ENCODE measurements at places on chromosomes 3 and 15.

- no peak for DNase-seq
Observed at GRCh38 chr3:162391301-162391700, 894.7 kb downstream of the OTOL1 start.

DNA sequence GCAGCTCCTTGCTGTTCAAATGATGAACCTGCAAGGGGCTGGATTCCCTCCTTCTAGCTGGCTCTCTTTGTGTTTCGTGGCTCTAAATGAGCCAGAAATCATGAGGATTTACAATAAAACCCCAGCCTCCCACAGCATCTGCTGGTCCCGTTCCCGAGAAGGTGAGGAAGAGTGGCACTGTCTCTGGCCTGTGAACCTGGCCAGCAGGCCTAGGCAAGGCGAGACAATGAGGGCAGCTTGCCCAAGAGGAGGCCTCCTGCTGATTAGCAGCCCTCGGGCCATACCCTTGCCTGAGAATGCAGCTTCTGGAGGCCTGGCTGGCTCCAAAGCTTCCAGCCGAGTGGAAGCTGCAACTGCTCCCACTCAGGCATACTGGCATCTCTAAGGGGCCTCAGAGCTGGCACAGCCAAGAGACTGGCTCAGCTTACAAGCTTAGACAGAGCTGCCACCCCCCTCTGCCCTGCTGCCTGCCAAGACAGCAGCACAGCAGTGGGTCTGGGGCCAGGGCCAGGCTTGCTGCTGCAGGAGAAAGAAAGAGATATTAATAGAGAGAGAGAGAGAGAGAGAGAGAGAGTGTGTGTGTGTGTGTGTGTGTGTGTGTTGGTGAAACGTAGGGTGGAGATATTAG is 76.5 kb downstream of the HMG20A start:
- peak; percentile 35 for DNase-seq

DNA sequence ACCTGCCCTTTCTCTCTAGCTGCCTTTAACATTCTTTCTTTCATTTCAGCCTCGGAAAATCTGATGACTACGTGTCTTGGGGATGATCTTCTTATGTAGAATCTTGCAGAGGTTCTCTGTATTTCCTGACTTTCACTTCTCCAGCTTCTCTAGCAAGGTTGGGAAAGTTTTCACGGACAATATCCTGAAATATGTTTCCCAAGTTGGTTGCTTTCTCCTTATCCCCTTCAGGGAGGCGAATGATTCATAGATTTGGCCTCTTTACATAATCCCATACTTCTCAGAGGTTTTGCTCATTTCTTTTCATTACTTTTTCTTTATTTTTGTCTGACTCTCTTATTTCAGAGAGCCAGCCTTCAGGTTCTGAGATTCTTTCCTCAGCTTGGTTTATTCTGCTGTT is 62.1 kb upstream of the CCDC54 start:
- DNase-seq: no peak

DNA sequence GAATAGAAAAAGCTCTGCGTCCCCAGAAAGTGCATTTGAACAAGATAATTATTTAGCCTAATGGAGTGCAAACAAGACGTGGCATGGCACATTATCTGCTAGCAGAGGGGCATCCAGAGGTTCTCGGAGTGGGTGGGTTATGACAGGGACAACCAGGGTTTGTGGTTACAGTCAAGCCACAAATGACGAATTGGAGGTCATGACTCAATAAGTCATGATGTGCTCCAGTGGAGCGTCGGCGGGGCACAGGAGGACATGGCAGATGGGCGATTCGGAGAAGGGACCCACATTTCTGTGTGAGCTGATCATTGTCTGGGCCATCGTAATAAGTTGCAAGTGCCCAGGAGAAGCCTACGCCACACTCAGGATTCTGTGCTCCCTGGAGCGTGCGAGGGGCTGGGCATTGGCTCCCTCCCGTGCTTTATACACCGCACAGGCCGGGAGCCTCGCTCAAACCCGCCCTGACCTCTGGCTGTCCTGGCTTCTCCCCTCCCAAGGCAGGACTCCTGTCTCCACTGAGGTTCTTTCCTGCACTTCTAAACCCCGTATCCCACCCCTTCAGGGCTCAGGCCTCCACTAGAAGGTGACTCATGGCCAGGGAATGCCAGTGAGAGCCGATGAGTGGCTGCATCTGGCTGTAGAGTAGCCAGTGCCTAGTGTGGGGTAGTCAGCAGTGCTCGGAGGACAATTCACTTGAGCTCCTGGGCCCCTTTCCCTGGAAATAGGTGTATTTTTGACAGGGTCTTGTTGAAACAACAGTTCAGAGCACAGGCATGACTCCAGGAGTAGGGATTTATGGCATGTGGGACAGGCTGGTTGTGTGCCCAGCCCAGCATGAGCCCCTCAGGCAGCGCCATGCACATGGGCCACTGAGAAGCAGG is 67.4 kb downstream of the GRIP2 start:
- DNase-seq: peak; percentile 83

DNA sequence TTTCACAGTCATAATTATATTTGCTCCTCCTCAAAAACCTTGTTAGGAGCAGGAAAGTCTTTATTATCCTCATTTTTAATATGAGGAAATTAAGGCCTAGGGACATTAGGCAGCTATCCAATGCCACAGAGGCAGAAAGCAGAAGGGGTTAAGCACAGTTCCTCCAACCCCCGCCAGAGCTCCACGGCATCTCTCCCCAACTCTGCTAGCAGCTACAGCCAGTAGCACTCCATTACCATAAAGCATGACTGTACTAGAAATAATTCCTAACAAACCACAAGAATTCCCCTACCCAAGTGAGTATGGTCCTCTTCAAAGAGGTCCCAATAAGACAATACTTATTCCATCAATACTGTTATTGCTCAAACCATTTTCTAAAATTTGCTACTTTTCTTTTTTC is 9.8 kb downstream of the HEG1 start:
- DNase-seq: peak; percentile 7

- no peak for DNase-seq
Observed at GRCh38 chr3:46539443-46540005, 26.6 kb downstream of the LRRC2 start.

DNA sequence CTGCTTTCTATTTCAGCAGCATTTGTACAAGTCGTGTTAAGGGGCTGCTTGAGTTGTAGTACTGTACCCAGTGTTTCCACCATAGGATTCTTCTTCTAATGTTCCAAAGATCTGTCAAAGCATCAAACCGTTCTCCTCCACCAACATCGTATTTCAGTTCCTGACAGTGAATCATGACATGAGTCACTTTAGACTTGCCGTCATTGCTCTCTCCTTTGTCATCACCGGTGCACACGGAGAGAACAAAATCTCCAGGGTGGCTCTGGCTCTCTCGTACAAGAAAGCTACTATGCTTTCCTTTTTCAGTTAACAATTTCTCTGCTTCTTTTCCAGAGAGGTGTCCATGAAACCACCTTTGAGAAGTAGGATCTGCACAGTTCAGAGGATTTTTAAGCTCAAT is 270.9 kb upstream of the CCDC54 start:
- DNase-seq: peak; percentile 4

DNA sequence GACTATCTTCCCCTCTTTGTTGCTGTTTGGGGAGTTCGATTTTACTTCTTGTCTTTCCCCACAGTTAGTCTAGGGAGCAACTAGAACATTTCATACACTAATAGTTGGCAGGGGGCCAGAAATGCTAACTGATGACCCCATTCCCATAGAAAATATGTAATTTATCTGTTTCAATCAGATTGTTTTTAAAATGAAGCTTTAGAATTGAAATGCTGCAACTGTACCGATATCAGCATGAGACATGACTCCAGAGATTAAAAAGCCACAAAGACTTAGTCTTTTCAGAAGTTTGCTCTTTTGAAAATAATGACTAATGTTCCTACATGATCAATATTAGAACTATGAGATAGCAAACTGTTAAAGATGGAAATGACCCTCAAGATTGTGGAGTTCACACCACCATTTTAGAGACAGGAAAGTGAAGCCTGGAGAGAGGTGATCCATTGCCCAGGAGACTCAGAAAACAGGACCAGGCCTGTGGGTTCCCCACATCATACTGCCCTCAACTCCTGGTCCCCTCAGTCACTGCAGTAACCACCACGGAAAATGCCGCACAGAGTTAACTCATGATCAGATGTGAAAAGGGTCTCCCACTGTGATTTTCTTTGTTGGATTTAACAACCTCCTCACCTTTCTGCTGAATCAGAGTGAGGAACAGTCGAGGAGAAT is 130.3 kb downstream of the CHDH start:
- no peak for DNase-seq

GRCh38 chr3:127697551-127698240 is 24.9 kb downstream of the ABTB1 start:
- peak; percentile 40 for DNase-seq

- peak; percentile 63 for DNase-seq
Observed at GRCh38 chr3:57164657-57165573, at the start of gene IL17RD. IL17RD (minus strand) TSS chr3:57165353; CDS start chr3:57165286, 67 bp downstream.

DNA sequence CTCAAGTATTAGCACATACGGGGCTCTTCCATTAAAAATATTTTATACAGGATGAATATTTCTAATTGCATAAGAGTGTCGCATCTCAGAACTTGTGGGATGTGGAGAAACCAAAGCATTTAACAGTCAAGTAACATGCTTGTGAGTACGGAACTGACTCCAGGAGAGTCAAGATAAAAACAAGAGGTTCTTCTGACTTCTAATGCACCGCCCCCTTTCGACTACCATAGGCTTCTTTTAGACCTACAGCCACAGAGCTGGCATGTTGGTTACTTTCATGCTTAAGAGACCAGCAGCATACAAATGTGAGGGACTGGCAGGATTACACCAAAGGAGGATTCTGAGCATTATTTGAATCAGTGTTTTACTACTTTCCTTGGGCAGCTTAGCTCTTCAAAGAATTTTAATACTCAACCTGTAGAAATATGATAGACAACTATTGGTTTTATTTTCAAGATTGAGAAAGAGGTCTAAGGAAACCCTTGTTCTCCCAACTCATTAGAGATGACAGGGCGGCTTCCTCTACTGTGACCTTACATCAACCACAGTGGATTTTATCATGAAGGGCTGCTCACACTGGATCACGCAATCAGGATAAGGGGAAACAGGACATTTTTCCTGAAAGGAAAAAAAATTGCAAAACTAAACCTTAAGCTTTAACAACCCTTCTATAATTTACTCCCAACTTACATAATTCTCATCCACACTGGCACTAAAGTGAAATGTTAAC is 14.0 kb downstream of the ETV5 start:
- DNase-seq: no peak

GRCh38 chr3:64985072-64985471 is 297.3 kb upstream of the ADAMTS9 start:
- no peak for DNase-seq

- DNase-seq: no peak
Observed at GRCh38 chr15:72859017-72859756, 75.6 kb upstream of the ADPGK start.

DNA sequence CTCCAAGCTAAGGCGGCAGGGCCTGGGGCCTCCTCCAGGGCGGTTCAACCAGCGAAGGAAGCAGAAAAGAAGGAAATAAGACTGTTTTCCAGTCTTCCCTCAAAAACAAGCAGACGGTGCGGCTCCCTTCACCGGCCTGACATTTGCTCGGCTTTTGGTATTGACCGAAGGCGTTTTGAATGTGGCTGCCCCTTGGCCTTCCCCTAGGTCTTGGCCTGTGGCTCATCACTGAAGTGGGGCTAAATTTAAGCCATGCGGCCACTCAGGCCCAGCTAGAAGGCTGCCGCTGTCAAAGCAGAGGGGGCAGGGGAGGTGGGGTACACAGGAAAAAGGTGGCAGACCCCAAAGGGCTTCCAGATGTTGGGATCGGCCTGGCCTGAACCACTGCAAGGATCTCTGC is 86.2 kb downstream of the SRGAP3 start:
- no peak for DNase-seq

DNA sequence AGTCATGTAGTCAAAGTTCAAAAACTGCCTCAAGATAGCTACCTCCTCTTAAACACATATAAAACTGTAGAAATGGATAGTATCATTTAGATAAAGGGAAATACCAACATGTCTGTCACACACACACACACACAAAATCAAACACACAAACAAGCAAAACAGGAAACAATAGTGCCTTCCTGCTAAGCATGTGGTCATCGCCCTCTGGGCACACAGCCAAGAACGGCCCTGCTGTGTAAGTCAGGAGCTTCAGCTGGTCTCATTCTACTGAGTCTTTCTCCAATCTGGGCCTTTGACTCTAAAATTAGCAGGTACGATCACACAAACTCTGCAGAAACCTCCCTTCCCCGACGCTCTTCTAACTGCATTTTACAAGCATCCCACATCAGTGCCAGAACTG is 272.2 kb upstream of the CHRNA7 start:
- no peak for DNase-seq

DNA sequence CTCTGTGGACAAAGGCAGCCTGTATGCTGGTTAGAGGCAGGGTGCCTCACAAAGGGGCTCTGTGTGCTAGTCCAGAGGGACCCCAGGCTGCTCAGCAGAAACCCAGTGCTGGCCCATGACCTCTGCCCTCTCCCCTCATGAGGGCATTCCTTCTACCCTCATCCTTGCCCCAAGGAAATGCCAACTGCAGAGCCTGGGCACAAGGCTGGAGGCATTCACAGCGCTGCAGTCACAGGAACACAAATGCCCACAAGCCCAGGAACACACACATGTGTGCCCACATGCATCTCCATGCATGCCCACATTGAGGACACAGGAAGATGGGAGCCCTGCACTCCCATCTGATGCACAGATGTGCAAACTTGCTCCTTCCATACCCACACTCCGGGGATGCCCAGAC is 3.8 kb downstream of the INKA1 start:
- no peak for DNase-seq

DNA sequence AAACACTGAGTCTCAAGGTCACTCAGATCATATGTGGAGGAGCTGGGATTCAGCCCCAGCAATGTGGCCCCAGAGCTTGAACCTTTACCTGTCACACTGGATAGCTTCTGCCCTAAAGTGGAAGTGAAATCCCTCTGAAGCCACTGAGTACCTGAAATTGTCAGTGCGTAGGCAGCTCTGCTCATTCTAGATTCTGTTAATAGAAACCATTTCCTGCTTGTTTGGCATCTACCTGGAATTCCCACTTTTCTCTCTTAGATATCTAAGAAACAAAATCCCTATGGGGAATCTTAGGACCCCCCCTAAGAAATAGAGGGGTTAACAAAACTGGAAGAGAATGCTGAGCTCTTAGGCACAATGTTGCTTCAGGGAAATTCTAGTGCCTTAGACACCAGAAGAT is 29.8 kb downstream of the FBXL22 start:
- DNase-seq: no peak

GRCh38 chr3:24523215-24523614 is 28.6 kb upstream of the THRB start:
- no peak for DNase-seq

- DNase-seq: no peak
Observed at GRCh38 chr15:72284781-72285180, 12.4 kb upstream of the PARP6 start.

DNA sequence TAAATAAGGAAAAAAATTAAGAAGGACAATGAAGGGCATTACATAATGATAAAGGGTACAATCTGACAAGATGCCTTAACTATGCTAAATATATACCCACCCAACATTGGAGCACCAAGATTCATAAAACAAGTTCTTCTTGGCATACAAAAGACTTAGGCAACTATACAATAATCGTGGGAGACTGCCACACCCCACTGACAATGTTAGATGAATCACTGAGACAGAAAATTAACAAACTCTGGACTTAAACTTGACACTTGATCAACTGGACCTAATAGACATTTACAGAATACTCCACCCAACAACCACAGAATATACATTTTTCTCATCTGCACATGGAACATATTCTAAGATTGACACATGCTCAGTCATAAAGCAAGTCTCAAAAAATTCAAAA is 53.2 kb upstream of the IGSF11 start:
- DNase-seq: no peak

GRCh38 chr3:31695280-31696008 is 162.7 kb downstream of the STT3B start:
- no peak for DNase-seq
